Stimulated activated CD4-positive, alpha-beta T cell treated with anti-CD3 and anti-CD28 coated beads, TNF-alpha, amount 100 ng/mL, for 1 hour (primary cell): ENCODE measurements at places on chromosomes 13 and 19.
A peak's percentile ranks its signal among the peaks of the same experiment; 100 is the strongest.

GRCh38 chr19:44808463-44809371 lies at the start of gene BCAM:
BCAM (plus strand) TSS chr19:44809103; CDS start chr19:44809125, 22 bp downstream.
- no peak for DNase-seq

DNA sequence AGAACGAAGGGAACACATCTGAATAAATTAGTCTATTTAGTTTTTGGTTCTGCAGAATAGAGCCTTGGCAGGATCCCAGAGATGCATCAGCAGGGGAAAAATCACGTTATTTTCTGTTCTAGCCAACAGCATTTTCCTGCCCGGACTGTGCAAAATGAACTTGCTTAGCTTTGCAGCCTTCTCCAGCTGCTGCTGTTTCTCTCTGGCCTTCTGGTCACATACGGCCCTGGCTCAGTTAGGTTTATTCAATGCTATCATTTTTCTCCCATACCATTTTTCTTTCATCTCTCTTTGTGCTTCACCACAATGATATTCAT lies 110.4 kb upstream of the KL start:
- no peak for DNase-seq

GRCh38 chr19:9702186-9702585 lies 27.3 kb upstream of the ZNF562 start:
- no peak for DNase-seq

DNA sequence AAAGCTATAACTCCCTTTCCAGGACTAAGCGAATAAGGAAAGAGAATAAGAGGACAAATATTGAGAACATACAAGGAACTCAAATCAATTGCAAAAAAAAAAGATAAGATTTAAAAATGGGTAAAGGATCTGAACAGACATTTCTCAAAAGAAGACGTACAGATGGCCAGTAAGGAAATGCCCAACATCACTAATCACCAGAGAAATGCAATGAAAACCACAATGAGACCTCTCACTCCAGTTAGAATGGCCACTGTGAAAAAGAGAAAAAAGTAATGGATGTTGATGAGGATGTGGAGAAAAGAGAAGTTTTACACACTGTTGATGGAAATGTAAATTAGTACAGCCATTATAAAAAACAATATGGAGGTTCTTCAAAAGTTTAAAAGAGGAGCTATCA lies 63.8 kb downstream of the VWA8 start:
- DNase-seq = no peak

DNA sequence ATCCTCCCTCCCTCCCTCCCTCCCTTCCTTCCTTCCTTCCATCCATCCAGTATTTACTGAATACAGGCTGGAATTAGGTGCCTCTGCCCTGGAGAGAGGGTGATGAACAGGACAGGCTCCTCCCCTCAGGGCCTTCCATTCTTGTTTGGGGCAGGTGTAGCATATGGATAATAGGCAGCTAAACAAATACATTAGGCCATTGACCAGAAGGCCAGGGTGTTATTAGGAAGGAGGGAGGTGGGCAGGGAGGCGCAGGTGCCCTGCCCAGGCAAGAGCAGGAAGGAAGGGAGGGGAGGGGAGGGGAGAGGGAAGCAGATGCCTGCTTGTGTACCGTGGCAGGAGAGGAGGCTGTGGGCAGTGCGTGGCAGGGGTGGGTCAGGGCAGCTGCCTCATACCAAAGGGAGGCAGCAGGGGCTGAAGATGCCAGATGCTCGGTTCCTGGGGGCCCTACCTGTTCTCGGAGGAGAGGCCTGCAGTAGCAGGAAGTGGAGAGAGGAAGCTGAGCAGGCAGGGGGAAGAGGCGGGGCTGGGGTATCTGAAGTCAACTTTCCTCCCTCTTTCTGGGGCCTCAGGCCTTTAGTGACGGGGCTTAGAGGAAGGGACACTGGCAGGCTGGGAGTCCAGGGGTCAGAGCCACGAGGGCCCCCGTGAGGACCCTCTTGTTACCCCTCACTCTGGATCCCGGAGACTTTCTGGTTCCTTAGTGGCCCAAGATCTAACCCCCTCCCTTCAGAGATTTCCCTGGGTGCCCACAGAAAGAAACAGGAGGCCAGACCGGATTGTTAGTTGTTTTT lies at the start of gene RINL:
Gene RINL (minus strand): TSS at position 495 of the 794 bp plus-strand sequence. CDS start 1,533 bp downstream, outside the sequence.
- DNase-seq = peak; percentile 25

- DNase-seq = no peak
These were observed 8.4 kb downstream of the ASF1B start for GRCh38 chr19:14127929-14128509.

GRCh38 chr19:46745030-46745429 lies 827 bp upstream of the FKRP start:
- no peak for DNase-seq

DNA sequence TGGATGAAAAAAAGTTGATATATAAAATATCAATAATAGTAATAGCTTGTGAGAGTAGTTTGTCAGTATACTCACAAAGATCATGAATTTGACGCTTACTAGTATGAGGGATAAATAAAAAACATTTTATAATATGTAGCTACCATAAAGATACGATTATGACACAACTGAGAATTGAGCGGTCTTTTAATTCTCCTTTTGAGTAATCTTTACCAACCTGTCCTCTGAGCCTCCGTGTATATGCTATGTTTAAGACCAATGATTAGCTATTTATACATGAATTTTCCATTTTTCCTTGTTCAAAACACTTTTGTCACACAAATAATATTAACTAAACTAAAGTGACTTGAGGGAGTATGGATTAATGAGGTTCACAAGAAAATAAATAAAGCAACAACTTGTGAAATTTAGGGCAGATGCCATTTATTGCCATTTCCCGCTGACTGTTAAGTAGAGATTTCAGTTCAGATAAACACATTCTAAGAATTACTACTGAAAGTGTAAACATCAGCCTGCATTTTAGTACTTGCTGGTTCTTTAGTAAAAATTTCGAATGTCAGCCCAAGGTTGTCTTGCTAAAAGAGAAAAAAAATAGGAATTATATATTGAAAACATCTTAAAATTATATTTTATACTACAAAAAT lies 6.2 kb upstream of the IRS2 start:
- no peak for DNase-seq

DNA sequence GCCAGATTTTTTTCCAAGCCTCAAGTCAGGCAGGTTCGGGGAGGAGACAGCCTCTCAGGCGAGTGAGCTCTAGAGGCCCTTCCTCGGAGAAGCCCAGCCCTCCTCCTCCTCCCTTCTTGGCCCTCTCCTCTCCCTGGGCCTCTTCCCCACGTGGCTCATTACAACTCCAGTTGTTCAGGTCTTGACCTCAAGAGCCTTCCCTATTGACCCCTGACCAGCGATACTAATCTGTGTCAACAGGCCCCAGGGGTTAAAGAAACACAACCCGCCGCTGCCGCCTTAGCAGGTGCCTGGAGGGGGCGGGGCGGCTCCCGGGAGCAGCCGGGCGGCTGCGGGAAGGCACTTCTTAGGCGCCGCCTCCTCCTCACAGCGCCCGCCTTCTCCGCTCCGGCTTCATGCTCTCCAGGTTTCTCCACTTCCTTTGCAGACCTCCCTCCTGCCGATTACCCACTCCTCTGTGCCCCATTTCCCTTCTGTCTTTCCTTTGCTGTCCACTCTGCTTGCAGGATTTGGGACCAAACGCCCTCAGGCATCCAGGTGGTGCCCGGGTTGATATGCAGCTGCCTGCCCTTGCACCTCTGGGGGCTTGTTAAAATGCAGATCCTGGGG lies 51.0 kb downstream of the LYL1 start:
- no peak for DNase-seq

- DNase-seq = no peak
These were observed 2.8 kb upstream of the ERFL start for GRCh38 chr19:41930926-41931592.

DNA sequence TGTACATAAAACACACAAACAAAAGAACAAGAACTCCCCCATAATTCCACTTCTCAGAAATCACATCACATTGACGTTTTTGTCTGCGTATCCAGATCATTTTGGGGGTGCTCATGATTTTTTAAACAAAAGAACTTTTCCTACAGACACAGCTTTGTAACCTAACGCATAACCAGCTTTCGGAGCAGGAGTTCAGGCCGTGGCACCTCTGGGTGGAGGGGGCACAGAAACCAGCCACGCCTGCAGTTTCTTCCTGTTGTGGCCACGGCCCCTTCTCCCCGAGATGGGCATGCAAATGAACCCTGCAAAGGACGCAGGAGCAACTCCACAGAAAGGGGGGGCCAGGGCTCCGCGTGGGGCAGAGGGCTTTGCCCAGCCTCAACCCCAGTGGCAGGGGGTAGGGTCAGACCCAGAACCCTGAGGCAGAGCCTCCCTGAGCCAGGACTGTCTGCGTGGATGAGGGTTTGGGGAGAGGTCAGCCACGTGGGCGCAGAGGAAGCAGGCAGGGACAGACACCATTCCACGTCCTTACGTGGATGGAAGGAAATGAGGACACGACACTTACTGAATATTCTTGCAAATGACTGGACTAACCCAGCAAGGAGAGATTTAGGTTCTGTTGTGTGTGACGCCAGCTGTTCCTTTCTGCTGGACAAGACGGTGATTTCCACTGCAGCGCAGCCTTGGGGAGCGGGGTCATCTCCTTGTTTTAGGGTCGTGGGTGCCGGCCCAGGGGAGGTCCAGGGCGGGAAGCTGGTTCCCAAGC lies 64.4 kb downstream of the RASA3 start:
- no peak for DNase-seq

DNA sequence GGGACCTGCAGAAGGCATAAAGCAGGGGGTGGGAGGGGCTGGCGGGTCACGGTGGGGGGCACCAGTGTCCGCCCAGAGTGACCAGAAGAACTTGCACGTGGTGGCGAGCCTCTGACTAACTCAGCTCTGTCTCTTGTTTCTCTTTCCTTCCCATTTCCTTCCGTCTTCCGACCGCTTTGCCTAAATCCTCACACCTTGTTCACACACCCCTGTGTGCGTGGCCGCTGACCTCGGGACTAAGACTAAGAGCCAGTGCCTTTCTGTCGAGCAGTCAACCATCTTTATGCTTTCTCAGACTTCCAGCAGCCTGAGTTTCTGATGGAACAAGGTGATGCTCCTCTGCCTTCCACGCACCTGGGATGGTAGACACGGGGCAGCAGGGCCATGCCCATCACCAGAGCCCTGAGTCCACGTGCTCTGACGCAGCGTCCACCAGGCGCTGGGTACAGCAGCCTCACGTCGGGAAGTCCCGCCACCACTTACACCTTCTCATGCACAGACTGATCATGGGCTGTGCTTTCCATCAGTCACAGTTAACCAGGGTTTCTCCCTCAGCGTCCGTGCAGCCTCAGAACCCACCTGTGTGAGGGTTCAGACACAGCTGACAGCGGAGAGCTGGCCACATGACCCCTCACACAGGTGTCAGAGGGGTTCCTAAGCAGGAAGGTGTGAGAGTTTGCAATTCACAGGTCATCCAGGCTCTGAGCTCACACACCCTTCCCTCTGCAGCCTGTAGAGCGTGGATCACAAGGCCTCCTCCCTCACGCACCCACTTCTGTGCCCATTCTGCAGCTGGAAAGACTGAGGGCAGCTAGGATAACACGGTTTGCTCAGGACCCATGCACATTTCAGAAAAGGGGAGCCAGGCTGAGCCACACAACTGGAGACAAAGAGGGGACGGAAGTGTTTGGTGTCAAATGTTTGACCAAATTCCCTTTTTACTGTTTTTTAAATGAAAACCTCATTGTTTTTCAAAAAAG lies 90.7 kb upstream of the MCF2L start:
- DNase-seq = no peak

DNA sequence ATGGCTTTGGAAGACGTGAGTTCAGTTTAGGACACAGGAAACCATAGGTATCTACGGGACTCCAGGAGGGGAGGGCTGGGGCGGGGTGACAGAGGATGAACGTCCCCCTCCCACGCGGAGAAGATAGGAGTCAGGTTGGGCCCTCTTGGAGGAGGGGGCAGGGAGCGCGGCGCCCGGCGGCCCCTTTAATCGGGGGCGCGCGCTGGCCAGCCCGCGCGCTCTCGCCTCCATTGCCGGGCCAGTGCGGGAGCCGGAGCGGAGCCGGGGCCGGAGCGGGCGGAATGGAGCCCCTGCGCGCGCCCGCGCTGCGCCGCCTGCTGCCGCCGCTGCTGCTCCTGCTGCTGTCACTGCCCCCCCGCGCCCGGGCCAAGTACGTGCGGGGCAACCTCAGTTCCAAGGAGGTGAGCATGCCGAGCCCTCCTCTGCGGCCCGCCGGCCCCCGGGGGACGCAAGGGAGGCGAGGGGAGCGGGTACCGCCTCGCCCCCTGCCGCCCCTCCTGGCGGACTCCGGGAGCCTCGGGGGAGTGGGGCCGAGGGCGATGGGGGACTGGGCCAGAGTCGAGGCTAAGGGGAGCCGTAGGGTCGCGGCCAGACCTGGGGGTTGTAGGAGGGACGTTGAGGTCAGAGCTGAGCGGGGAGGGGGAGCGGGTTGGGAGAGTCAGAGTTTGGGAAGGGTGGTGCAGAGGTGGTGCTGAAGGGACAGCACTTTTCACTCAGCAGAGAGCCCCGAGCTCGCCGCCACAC lies at the start of gene TMEM145:
Gene TMEM145 (plus strand): TSS at position 214 of the 744 bp plus-strand sequence. CDS start 68 bp downstream, at position 282.
- no peak for DNase-seq

DNA sequence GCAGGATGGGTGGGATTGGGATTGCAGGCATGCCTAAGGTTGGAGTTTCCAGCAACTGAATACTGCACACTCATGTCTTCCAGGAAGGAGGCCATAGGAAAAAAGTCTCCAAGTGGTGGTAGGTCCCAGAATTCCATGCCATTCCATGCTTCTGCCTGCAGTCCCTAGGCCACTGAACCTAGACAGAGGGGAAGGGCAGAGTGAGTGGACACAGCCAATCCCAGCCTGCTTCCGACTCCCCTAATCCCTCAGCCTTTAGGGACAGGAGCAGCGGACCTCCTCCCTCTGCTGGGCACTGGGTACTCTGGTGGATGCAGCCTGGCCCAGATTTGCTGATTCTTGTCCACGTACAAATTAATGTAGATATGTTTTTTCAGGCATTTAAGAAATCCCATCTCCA lies 17.0 kb downstream of the VSTM2B start:
- no peak for DNase-seq

- DNase-seq = no peak
These were observed 23.8 kb downstream of the ZNF160 start for GRCh38 chr19:53079313-53079924.
